T-cell (primary cell): ENCODE measurements at places on chromosomes 4 and X. TPM values are rescaled to one million over a fixed set of nuclear protein-coding genes. Genes with fewer than 3 reads are reported as not detected.

IL9R gene
- 37.2 TPM for total RNA-seq

RAB39B gene
- 12.8 TPM for total RNA-seq

DNA sequence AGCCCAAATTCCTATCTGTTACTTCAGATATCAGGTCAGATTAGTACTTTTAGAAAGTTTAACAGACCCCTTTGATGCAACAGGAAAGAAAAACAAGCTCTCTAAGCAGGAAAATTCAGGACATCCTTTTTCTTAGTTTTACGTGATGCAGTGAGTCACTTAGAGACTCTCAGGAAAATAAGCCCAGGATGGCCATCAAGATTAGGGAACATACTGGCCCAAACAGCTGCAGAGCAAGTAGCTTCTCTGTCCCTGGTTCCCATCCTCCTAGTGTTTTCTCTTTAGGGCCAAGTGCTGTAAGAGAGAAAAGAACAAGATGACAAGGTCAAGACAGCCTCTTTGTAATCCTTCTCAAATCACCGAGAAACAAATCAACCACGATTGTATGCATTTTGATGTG is 219.1 kb downstream of the ZNF674 start:
- no peak for DNase-seq

DNA sequence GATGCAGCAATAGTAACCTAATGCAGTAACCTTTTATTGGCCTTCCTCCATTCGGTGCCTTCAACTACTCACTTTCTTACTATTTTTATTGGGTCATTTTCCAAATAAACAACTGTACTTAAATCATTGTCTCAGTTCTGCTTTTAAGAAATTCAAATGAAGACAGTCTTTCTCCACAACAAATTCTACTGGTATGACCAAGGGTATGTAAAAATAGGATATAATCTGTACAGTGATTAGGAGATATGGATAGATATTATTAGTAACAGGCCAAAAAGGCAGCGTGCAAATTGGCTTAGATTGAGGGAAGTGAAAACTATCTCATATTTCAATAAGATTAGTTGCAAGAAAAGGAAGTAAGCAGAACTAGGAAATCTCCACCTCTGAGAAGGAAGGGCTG is 177.4 kb upstream of the PPP1R2C start:
- no peak for DNase-seq

DNA sequence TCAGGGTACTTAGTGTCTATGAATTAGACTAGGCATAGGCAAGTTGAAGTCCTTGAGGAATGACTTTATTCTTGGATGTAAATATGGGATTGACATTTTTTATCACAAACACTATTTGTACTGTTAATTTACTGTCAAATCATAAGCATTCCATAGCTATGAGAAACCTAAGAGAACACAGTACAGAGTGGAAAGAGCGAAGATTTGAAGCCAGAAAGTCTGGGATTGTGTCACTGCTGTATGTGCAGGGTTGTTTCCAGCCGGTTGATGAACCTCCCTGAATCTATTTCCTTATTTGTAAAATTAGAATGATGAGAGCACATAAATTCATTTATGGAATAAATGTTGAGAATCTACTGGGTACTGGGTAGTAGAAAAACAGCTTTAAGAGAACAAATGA is 14.4 kb upstream of the KLHL5 start:
- no peak for DNase-seq

DNA sequence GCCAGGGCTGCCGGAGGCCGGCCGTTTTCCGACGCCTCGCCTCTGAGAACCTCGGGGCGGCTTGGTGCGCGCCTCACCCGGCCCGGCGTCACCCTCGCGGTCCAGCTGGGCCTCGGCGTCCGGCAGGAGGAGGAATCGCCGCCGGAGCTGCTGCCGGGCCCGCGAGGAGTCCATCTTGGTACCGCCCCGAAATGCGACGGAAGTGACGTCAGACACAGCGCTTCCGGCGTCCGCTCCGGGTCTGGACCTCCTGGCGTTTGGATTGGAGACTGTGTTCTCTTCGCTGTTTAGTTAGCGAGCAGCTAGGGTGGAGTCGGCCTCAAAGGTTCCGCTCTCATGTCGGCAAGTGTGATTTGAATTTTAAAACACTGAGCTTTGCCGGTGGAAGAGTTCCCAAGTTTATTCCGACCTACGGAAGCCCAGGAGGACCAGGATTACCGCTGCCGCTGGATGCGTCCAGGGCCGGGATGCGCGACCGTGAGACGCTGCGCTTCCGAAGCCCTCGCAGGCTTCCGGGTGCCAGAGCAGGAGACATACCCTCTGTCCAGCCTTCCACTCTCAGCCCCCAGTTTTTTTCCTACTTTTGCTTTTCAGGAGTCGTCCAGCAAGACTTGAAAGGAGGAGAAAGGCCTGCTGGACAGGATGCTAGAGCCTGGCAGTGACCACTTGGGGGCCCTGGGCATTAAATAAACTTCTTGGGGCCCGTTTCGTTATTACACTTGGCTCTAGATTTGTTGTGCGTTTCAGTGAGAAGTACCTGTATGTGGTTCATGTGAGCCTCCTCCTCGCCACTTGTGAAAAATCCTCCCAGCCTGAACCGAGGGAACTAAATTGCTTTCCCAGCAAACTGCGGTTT is at the start of gene TMEM128:
TMEM128 (minus strand) TSS at position 195 of the 856 bp plus-strand sequence; CDS start at position 174, 21 bp downstream.
- DNase-seq, result peak; percentile 85

DNA sequence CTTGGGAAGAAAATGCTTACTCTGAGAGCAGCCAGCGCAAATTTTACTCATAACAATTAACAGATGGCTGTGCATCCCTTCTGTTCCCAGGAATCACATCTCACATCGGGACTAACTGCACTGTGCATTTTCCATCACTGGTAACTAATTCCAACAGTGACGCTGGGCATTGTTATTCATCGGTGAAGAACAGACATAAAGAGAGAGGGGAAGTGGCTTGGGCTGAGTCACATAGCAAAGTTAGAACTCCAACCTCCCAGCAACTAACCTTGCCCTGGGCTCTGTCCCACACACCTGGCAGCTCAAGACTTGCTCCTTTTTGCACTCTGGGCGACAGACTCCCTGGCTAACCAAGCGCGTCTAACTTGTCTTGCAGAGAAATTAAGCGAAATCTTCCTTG is 6.4 kb upstream of the LONRF3 start:
- DNase-seq, result no peak

GRCh38 chr4:2685541-2685940 is 70.6 kb downstream of the TNIP2 start:
- DNase-seq, result no peak
